ENCODE measurements at places on chromosomes 5 and 9. TPM values are rescaled to one million over a fixed set of nuclear protein-coding genes. Genes with fewer than 3 reads are reported as not detected.

GRCh38 chr5:140821375-140822280 lies at the start of gene PCDHA5:
Gene PCDHA5 (plus strand): TSS chr5:140821613.
- no peak for DNase-seq

GRCh38 chr9:23814243-23814642 lies 11.8 kb downstream of the ELAVL2 start:
- DNase-seq, result no peak

DNA sequence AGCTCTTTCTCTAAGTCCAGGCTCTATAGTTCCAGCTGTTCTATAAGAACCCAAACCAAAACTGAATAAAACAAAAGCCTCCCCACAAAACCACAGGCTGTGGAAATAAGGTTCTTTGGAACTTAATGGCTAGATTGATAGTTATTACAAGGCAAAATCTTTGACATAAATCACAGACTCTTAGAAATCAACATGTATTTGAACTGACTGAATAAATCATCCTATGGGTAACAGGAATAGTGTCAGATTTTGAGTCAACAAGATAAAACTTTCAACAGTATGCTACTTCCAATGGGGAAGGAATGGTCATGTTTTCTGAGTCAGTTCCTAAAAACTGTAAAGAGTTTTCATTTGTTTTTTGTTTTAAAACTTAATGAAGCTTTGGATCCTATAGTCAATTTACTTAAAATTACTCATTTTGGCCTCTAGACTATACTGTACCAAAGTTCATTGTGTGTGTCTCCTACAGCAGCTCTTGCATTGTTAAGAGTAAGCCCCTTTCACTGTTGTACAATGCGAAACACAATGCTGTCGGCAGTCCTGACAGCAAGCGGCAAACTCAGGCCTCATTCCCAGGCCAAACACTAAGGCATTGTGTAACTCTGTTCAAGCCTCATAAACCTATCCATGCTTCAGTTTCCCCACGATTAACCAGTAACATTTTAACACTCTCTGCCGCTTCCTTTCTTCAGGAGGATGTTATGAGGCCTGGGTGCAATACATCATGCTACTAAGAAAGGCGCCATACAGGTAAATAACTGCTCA lies 134.1 kb downstream of the ARL15 start:
- no peak for DNase-seq

The SPATA31E1 gene
- not detected for total RNA-seq

- peak; percentile 63 for DNase-seq
Measured at GRCh38 chr9:70954126-70954525, 167.3 kb downstream of the TRPM3 start.

DNA sequence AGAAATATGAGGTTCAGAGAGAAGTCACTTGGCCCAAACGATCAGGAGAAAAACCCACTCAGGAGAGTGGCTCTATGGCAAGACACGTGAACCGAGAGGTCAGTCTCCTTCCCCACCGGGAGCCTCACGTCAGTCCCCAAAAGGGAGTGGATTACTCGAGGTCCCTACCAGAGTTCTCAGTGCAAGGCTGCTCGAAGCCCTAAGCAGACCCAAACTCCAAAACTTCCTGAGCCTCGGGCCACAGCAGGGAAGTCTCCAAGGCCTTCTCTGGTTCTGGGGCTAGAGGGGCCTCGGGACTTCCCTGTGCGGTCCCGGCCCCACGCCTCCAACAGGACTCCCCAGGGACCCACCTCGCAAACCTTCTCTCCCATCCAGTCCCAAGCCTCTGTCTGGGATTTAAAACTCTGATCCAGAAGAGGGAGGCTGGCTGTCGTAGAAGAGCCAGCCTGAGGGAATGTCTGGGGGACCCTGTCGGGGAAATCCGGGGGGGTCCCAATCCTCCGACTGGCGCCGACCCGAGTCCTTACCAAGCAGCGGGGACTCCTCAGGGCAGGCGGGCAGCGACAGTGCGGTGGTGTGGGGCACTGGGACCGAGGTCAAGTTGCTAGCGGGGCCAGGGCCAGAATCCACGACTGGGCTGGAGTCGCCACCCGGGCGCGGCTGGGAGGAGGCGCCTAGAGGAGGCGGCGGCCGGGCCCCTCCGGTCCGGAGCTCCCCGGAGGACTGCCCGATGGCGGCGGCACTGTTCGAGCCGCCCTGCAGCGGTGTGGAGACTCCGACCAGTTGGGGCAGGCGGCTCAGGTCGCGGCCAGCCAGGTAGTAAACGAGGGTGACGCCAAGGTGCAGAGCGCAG lies 679 bp downstream of the B4GALT1 start:
- DNase-seq, result no peak

- no peak for DNase-seq
Measured at GRCh38 chr5:133457439-133458355, 154.6 kb downstream of the FSTL4 start.

The C9orf153 gene
- not detected for total RNA-seq

DNA sequence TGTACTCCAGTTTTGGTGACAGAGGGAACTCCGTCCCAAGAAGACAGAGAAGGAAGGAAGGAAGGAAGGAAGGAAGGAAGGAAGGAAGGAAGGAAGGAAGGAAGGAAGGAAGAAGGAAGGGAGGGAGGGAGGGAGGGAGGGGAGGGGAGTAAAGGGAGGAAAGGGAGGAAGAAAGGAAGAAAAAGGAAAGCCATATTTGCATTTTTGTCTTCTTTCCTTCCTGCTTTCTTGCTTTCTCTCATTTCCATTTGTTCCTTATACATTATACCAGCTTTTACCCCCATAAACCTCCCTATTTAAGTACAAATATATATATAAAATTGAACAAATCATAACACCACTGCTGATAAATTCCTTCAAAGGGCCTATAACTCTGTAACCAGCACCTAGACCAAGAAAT lies 151.8 kb downstream of the SMC2 start:
- DNase-seq, result no peak

The HEMGN gene
- total RNA-seq, result not detected

Measured in H4 (cell line).